Muscle of leg (tissue), 16 donors: ENCODE measurements at places on chromosomes 3 and 15.

GRCh38 chr15:41544650-41545015 is 576 bp upstream of the RPAP1 start:
- DNase-seq: no peak
- H3K27me3 ChIP-seq: no peaks in the 10 kb centered on the region
- peaks cover 5% of the 10 kb centered on the region for H3K4me1 ChIP-seq
- H3K4me3 ChIP-seq: no peak overlapping the region
- H3K27ac ChIP-seq: no peak overlapping the region

DNA sequence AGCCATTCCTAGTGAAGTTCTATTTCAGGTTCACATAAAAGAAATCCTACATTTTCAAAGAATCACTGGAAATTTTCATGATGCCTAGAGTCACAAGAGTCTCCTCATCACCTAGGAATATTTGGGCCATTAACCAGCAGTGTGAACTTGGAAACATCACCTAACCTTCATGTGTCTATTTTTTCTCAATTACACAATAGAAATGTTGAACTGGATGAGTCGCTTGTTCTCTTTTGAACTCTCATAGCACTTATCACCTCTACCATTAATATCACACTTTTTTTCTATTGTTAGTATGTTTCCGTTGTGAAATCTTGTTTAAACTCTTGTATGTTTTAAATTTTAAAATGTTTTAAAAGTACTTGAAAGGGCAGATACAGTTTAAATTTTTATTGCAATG is 371.3 kb downstream of the CADM2 start:
- DNase-seq: no peak
- H3K27ac ChIP-seq: no peak overlapping the region
- no peaks in the 10 kb centered on the region for H3K36me3 ChIP-seq
- H3K4me3 ChIP-seq: no peak overlapping the region
- H3K27me3 ChIP-seq: no peaks in the 10 kb centered on the region
- H3K4me1 ChIP-seq: no peaks in the 10 kb centered on the region

DNA sequence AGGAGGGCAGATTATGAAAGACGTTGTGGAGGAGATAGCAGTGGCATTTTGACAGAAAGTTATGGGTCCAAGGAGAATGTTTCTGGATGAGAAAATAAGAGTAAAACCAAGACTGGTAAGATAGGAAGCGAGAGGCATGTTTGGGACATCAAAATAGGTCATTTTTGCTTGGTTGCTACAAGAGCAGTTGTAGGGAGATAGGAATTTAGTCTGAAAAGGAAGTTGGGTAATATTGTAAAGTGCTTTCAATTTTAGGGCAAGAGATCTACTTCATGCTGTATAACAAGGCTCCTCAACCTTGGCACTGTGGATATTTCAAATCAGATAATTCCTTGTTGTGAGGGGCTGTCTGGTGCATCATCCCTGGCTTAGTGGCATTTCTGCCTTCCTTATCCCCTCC is 118.0 kb upstream of the DPH6 start:
- H3K27ac ChIP-seq: no peak overlapping the region
- no peak overlapping the region for H3K4me3 ChIP-seq
- no peak for DNase-seq
- H3K36me3 ChIP-seq: no peaks in the 10 kb centered on the region

DNA sequence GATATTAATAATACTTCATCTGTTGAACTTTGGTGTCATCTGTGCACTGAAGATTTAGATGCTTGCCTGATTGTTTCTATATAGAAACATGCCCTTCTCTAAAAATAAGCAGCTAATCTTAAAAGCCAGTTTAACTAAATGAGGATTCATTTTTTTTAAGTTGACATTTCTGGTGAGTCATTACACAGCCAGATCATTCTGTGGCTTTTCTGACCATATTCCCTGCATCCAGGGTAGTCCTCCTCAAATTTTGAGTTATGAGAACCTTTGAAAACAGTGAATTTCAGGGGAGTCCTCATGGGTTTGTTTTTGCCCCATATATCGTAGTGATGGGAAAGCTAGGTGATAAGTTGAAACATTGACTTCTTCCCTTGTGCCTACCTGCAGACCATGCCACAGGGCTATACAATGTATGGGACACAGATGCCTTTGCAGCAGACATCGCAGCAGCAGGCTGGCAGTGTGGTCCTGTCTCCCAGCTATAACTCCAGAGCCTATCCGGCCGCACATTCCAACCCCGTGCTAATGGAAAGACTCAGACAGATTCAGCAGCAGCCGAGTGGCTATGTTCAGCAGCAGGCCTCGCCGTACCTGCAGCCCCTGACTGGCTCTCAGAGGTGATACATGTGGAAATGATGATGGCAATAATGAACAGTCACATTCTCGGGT is 26.5 kb upstream of the P2RY12 start:
- no peaks in the 10 kb centered on the region for H3K4me1 ChIP-seq
- H3K27me3 ChIP-seq: no peaks in the 10 kb centered on the region
- H3K27ac ChIP-seq: no peak overlapping the region
- H3K4me3 ChIP-seq: no peak overlapping the region
- H3K36me3 ChIP-seq: no peaks in the 10 kb centered on the region

DNA sequence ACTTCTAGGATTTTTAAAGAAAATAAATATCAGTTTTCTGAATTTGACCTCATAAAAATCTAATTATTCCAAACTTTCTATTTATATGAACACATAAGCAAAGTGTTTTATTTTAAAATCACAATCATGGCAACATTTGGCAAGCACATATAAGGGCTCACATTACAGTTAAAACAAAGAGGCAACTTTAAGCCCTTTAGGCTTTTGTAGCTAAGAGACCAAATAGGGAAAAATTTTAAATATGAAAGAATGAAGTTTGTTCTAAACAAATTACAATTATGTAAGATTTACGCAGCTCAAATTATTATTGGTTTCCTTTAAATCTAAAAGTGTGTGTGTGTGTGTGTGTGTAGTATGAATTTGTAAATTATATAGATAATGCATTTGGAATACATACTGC is 267.0 kb downstream of the ZIC4 start:
- no peak overlapping the region for H3K4me3 ChIP-seq
- no peaks in the 10 kb centered on the region for H3K4me1 ChIP-seq
- H3K27me3 ChIP-seq: no peaks in the 10 kb centered on the region
- H3K27ac ChIP-seq: no peak overlapping the region
- no peak for DNase-seq

- no peak overlapping the region for H3K27ac ChIP-seq
- no peaks in the 10 kb centered on the region for H3K27me3 ChIP-seq
- H3K36me3 ChIP-seq: peaks cover 9% of the 10 kb centered on the region
- no peaks in the 10 kb centered on the region for H3K4me1 ChIP-seq
Observed at GRCh38 chr3:48528048-48528447, 24.1 kb upstream of the SHISA5 start.

DNA sequence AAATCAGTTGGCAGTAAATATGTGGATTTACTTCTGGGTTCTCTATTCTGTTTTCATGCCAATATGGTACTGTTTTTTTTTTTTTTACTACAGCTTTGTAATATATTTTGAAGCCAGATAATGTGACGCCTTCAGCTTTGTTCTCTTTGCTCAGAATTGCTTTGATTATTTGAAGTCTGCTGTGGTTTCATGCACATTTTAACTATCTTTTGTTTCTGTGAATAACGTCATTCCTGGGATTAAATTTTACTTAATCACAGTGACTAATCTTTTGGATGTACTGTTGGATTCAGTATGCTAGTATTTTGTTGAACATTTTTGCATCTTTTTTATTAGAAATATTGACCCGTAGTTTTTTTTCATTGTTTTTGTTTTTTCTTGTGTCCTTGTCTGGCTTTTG is 576.5 kb downstream of the ZNF385D start:
- no peak overlapping the region for H3K27ac ChIP-seq
- no peak overlapping the region for H3K4me3 ChIP-seq
- H3K27me3 ChIP-seq: no peaks in the 10 kb centered on the region
- no peaks in the 10 kb centered on the region for H3K4me1 ChIP-seq
- DNase-seq: peak; percentile 47
- H3K36me3 ChIP-seq: no peaks in the 10 kb centered on the region

DNA sequence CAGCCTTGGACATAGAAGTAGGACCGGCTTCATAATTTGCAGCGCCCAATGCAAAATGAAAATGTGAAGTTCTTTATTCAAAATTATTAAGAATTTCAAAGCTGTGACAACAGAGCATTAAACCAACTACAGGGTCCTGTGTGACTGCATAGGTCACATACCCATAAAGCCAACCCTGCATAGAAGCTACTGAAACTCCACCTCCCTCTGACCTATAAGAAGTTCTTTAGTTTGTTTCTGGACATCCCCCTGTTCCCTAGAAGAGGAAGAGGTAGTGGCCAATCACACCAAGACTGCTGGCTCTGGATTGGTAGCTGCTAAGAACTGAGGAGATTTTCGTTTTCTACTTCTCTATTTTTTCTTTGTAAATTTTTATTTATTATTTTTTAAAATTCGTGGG is 9.0 kb upstream of the SELENOT start:
- H3K27ac ChIP-seq: no peak overlapping the region
- no peaks in the 10 kb centered on the region for H3K36me3 ChIP-seq
- H3K27me3 ChIP-seq: no peaks in the 10 kb centered on the region
- H3K4me3 ChIP-seq: no peak overlapping the region
- H3K4me1 ChIP-seq: no peaks in the 10 kb centered on the region
- no peak for DNase-seq

GRCh38 chr3:105620236-105620635 is 248.6 kb downstream of the CBLB start:
- no peaks in the 10 kb centered on the region for H3K36me3 ChIP-seq
- no peak for DNase-seq
- no peak overlapping the region for H3K4me3 ChIP-seq
- no peak overlapping the region for H3K27ac ChIP-seq
- no peaks in the 10 kb centered on the region for H3K4me1 ChIP-seq

- H3K4me1 ChIP-seq: peaks cover 3% of the 10 kb centered on the region
- no peak overlapping the region for H3K27ac ChIP-seq
- no peak overlapping the region for H3K4me3 ChIP-seq
Observed at GRCh38 chr3:22959593-22959992, 243.5 kb upstream of the UBE2E2 start.

- no peak overlapping the region for H3K4me3 ChIP-seq
- H3K4me1 ChIP-seq: no peaks in the 10 kb centered on the region
- H3K27me3 ChIP-seq: no peaks in the 10 kb centered on the region
- H3K36me3 ChIP-seq: peaks cover 20% of the 10 kb centered on the region
Observed at GRCh38 chr15:43143203-43143941, 10.0 kb downstream of the TMEM62 start.

- H3K36me3 ChIP-seq: peaks cover 12% of the 10 kb centered on the region
- no peak overlapping the region for H3K4me3 ChIP-seq
- no peak overlapping the region for H3K27ac ChIP-seq
- no peak for DNase-seq
- no peaks in the 10 kb centered on the region for H3K4me1 ChIP-seq
Observed at GRCh38 chr3:155941354-155941753, 70.9 kb downstream of the GMPS start.

GRCh38 chr3:55203006-55203405 is 275.1 kb upstream of the LRTM1 start:
- no peaks in the 10 kb centered on the region for H3K27me3 ChIP-seq
- DNase-seq: no peak
- H3K27ac ChIP-seq: no peak overlapping the region
- no peaks in the 10 kb centered on the region for H3K4me1 ChIP-seq

- H3K27ac ChIP-seq: no peak overlapping the region
- DNase-seq: peak; percentile 58
- peaks cover 55% of the 10 kb centered on the region for H3K4me1 ChIP-seq
- no peaks in the 10 kb centered on the region for H3K27me3 ChIP-seq
Observed at GRCh38 chr3:127791221-127791913, 30.9 kb downstream of the MGLL start.

DNA sequence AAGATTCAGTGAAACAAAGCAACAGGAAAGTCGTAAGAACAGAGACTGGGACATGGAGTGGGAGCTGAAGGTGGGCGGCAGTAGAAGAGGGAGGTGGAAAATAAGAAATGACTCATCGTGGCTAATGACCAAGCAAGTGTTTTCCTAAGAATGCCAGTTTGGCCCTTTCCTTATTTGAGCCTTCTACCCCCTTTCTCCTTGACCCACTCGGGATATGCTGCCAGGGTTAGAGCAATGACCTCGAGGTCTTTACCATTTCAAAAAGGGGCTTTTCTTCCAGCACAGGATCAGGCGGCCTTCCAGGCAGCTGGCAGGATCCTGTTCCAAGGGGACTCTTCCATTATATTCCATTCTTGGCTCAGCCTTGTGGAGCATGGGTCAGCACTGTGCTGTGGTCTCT is 241.1 kb downstream of the RYR3 start:
- H3K4me3 ChIP-seq: no peak overlapping the region
- no peak for DNase-seq
- no peaks in the 10 kb centered on the region for H3K27me3 ChIP-seq
- H3K36me3 ChIP-seq: peaks cover 15% of the 10 kb centered on the region

GRCh38 chr3:68817243-68817642 is 115.1 kb downstream of the TAFA4 start:
- no peak overlapping the region for H3K4me3 ChIP-seq
- no peaks in the 10 kb centered on the region for H3K27me3 ChIP-seq
- H3K36me3 ChIP-seq: no peaks in the 10 kb centered on the region
- H3K27ac ChIP-seq: no peak overlapping the region

- DNase-seq: no peak
- H3K27ac ChIP-seq: no peak overlapping the region
- H3K27me3 ChIP-seq: peaks cover 61% of the 10 kb centered on the region
- no peak overlapping the region for H3K4me3 ChIP-seq
- H3K4me1 ChIP-seq: peaks cover 6% of the 10 kb centered on the region
Observed at GRCh38 chr15:31483986-31484951, 157.6 kb downstream of the KLF13 start.

DNA sequence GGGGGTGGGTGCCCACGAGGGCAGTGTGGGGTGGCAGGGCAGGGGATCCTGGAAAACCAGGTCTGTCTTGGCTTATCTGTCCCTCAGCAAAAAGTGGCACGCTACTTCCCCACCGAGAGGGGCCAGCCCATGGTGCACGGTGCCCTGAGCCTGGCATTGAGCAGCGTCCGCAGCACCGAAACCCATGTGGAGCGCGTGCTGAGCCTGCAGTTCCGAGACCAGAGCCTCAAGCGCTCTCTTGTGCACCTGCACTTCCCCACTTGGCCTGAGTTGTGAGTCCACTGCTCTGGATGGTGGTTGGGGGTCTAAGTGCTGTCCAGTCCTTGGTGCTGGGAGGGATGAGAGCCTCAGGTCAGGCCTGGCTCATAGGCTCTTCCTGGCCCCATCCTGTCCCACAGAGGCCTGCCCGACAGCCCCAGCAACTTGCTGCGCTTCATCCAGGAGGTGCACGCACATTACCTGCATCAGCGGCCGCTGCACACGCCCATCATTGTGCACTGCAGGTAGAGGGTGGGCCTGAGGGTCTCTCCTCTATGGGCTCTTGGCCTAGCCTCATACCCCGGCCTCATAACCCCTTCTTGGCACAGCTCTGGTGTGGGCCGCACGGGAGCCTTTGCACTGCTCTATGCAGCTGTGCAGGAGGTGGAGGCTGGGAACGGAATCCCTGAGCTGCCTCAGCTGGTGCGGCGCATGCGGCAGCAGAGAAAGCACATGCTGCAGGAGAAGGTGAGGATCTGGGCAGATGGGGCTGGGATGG is 31.1 kb downstream of the PTPN23 start:
- peaks cover 10% of the 10 kb centered on the region for H3K4me1 ChIP-seq
- no peak for DNase-seq
- H3K4me3 ChIP-seq: no peak overlapping the region
- no peaks in the 10 kb centered on the region for H3K27me3 ChIP-seq
